ENCODE measurements at places on chromosomes 13 and 19.

DNA sequence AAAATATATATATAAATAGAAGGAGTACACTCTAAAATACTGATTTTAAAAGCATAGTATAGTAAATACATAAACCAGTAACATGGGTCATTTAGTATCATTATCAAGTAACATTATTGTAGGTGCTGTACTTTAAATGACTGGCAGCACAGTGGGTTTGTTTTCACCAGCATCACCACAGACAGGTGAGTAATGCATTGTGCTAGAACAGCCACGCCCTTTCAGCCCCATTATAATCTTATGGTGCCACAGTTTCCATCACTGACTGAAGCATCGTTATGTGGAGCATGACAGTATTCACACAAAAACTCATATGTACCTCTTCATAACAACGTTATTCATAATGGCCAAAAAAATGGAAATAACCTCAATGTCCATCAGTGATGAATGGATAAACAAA is 88.3 kb downstream of the DHRS12 start:
- DNase-seq: no peak

- no peak for DNase-seq
Observed at GRCh38 chr19:21483589-21484170, 21.7 kb upstream of the ZNF429 start.

DNA sequence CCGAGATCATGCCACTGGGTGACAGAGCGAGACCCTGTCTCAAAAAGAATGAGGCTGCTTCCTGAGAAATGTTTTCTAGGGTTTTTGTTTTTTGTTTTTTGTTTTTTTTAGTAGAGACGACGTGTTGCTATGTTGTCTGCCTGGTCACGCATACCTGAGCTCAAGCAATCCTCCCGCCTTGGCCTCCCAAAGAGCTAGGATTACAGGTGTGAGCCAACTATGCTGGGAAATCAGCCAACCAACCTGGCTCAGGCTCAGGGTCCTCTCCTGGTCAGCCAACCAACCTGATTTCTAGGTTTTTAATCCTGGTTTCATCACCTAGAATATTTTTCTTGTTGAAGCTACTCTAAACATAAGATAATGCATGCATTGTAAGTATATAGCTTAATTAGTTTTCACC is 7.8 kb downstream of the DHX34 start:
- no peak for DNase-seq

- DNase-seq: no peak
Observed at GRCh38 chr13:24196593-24197197, 36.2 kb downstream of the SPATA13 start.

DNA sequence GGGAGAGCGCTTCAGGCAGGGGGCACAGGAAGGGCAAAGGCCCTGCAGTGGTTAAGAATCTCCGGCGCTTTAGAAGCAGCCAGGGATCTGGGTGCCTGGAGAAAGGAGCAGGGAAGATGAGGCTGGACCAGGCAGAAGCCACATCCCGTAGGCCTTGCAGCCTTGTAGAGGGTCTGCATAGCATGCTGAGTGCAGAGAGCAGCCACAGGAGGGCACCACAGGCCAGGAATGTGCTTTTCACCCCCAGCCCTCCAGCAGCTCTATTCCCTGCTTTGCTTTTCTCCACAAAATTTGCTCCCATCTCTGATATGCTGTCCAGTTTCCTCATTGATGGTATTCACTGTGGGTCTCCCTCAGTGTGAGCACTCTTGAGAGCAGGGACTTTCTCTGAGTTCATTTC is 5.7 kb downstream of the WDR62 start:
- DNase-seq: peak; percentile 40

DNA sequence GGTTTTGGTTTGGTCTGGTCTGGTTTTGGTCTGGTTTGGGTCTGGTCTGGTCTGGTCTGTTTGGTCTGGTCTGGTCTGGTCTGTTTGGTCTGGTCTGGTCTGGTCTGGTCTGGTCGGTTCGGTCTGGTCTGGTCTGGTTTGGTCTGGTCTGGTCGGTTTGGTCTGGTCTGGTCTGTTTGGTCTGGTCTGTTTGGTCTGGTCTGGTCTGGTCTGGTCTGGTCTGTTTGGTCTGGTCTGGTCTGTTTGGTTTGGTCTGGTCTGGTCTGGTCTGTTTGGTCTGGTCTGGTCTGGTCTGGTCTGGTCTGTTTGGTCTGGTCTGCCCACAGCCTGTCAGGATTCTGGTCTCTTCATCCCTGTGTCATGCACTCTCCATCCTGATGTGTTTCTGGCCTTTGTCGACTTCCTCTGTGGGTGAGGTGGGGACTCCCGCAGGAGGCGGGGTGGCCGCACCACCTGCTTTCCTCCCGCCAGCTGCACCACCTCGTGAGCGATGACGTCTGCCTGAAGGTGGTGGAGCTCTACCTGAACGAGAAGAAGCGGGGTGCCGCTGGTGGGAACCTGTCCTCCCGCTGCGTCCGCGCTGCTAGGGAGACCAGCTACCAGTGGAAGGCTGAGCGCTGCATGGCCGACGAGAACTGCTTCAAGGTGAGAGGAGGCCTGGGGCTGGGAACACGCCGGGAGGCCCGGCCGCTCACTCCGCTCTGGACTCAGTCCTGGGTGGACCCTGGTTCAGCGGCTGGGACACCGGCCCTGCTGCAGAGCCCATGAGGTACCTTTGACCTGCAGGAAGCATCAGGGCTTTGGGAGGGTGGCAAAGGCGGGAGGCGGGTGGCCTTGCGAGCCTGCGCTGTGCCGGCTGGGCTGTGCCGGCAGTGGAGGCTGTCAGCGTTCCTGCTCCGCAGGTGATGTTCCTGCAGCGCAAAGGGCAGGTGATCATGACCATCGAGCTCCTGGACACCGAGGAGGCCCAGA is 12.9 kb upstream of the F2RL3 start:
- no peak for DNase-seq

DNA sequence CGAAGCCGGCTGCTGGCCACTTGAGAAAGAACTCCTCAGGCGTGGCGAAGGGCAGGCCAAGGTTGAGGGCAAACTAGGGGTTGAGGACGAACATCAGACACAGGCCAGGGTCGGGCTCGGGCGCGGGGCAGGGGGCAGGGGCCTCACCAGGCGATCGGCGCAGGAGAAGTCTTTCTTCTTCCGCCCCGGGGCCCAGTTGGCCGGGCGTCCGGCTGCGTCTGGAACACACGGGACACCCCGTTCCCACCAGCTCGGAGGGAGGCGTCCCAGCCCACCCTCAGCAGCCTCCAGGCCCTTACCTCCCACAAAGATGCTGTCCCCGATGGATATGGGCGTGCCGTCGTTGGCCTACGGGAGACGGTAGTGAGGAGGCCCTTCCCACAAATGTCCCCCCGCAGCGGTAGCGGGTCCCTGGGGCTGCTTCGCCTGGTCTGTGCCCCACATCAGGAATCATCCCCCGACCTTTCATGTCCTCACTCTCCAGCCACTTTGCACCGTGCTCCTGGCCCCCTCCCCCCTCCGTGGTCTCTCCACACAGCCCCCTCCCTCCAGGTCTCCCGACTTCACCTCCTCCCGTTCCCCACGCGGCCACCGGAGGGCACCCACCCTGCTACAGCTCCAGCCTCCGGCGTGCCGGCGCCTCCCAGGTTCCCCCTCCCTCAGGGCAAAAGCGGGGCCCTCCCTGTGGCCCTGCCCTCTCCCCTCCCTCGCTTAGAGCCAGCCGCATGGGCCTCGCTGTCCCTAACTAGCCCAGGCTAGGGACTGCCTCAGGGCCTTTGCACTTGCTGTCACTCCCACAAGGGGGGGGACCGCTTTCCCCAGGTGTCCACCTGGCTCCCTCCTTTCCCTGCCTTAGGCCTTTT is 4.8 kb downstream of the PNKP start:
- DNase-seq: no peak

- DNase-seq: no peak
Observed at GRCh38 chr19:508204-509150, 1.2 kb downstream of the TPGS1 start.

DNA sequence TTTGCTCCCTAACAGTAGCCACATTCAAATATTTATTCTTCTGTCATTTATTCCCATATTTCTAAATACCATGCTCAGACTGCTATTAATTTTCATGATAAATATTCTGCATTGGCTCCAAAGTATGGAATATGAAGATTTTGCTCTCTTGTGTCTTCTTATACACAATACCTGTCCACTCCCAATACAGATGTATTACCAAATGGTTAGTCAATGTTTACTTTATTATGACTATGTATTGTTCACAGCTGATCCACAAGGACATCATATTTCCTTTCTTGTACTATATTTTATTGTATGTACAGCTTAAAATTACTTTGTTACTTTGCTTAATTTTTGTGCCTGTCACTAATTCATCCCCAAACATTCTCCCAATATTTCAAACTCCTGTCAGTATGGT is 322.3 kb downstream of the OXGR1 start:
- DNase-seq: no peak

- DNase-seq: no peak
Observed at GRCh38 chr19:42208612-42209011, 8.9 kb downstream of the DEDD2 start.

GRCh38 chr13:97288486-97288900 is 66.4 kb downstream of the MBNL2 start:
- DNase-seq: no peak

- DNase-seq: no peak
Observed at GRCh38 chr19:49343123-49343522, 7.9 kb downstream of the CD37 start.

- DNase-seq: no peak
Observed at GRCh38 chr19:44788971-44789370, 11.3 kb downstream of the CBLC start.

GRCh38 chr13:113397608-113398425 is 33.9 kb upstream of the GRTP1 start:
- DNase-seq: no peak

DNA sequence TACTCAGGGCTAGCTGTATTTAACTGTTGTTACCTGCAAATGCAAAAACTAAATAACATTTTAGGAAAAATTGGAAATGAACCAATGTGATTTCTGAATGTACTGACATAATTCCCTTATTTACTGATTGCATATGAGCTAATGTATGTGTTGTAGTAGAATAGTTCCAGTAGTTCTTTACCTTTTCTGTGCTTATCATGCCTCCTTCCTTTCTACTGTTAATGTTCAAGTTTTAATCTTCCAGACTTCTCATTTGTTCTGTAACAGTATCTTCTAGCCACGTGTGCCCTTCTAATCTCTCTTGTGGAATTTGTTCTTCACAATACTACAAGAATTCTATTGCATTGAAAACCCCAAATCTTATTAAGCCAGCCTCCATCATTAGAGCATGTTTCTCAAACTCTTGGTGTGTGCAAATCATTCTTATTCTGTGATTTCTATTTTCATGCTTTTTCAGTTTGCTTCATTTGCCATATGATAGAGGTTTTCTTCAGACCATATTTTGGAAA is 17.7 kb downstream of the LSM14A start:
- no peak for DNase-seq

DNA sequence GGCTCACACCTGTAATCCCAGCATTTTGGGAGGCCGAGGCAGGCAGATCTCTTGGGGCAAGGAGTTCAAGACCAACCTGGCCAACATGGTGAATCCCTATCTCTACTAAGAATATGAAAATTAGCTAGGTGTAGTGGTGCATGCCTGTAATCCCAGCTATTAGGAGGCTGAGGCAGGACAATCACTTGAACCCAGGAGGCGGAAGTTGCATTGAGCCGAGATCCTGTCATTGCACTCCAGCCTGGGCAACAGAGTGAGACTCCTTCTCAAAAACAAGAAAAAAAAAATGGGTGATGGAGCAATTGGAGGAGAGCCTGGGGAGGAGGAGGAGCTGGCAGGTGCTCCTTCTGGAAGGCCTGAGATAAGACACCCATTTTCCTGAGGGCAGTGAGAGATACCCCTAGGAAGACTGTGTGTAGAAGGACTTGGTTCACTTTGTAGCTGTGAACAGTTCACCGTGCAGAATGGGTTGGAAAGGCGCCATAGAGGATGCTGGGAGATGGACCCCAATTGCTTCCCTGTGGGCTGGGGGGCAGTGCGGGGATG is 8.7 kb upstream of the CARM1 start:
- DNase-seq: no peak

GRCh38 chr13:51357928-51358595 is 18.6 kb downstream of the SERPINE3 start:
- DNase-seq: no peak

GRCh38 chr13:62171697-62172096 is 756.0 kb upstream of the PCDH20 start:
- DNase-seq: no peak

DNA sequence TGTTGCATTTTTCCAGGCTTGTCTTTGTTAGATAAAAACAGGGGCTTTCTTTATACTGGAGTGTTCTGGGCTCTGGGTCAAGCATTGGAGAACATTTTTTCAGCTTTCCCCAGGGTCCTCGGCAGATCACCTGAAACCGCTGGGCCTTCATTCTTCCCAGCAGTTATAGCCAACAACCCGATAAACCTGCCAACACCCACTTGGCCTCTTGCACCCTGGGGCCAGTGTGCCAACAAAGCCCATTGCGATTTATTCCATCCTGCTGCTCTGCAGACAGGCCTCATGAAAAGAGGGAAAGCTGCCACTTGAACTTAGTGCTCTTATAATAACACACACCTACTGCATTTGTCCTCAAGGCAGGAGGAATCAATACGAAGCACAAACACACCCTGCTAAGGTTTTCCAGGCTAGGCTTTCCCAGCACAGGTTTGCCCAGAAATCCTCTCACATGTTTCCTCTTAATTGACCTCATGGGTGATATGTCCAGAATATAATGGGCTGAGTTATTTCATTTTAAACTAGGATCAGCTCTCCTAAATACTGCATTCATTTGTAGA is 669.3 kb downstream of the LIG4 start:
- peak; percentile 61 for DNase-seq

GRCh38 chr13:80727321-80727975 is 386.5 kb upstream of the SPRY2 start:
- DNase-seq: no peak

GRCh38 chr19:33302175-33302973 is at the start of gene CEBPA:
Gene CEBPA, minus strand, starts transcription at chr19:33302534. Its CDS starts 120 bp downstream, at chr19:33302414.
- DNase-seq: peak; percentile 97

- no peak for DNase-seq
Observed at GRCh38 chr13:102328909-102329308, 72.9 kb downstream of the FGF14 start.

- no peak for DNase-seq
Observed at GRCh38 chr19:16421982-16422381, 49.8 kb downstream of the EPS15L1 start.

GRCh38 chr13:69264362-69265334 is 843.0 kb upstream of the ATXN8OS start:
- DNase-seq: no peak

- DNase-seq: peak; percentile 46
Observed at GRCh38 chr13:31945202-31945961, 86.2 kb upstream of the FRY start.

DNA sequence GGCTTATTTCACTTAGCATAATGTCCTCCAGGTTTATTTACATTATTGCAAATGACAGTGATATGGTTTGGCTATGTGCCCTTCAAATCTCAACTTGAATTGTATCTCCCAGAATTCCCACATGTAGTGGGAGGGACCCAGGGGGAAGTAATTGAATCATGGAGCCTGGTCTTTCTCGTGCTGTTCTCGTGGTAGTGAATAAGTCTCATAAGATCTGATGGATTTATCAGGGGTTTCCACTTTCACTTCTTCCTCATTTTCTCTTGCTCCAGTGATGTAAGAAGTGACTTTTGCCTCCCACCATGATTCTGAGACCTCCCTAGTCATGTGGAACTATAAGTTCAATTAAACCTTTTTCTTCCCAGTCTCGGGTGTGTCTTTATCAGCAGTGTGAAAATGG is 109.6 kb downstream of the VWA8 start:
- DNase-seq: no peak

GRCh38 chr19:50280983-50281382 is 48.2 kb downstream of the KCNC3 start:
- DNase-seq: no peak

Measured in NCI-H2227 treated with DMSO at 0.1 percent for 48 hours (cell line).